AG09319 (cell line): ENCODE measurements at places on chromosomes 5 and 9.

- no peak for DNase-seq
These were observed 169.1 kb upstream of the CDH18 start for GRCh38 chr5:20157089-20157488.

DNA sequence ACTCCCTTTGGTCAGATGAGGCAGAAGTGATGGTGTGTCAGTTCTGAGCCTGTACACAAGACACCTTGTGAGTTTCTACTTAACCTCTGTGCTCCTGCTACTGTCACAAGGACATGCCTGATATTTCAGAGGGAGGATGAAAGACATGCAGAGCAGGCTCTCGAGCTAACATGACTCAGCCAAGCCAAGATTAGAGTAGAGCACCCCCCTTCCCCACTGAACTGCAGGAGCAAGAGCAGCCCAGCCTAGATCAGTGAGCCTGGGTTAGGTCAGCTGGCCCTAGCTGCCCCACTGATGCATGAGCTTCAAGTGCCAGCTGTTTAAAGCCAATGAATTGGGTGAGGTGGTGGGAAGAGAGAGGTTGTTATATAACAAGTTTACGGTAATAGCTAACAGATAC is 36.7 kb downstream of the BRINP1 start:
- DNase-seq: no peak

DNA sequence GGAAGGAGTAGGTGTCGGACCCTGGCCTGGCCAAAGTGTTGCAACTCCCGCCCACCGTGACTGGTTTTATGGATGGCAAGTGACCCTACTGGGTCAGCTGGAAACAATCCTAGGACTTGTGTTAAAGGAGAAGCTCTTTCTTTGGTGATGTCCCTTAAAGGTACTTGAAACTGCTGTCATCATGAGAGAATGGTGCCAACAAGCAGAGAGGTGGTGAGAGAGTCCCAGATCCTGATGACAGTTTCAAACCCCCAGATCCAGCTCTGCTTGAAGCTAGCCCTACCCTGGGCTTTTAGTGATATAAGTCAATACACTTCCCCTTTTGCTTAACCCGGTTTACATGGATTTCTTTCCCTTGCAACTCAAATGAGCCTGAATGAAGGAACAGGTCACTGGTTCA is 72.5 kb upstream of the UBTD2 start:
- no peak for DNase-seq

- no peak for DNase-seq
These were observed 8.9 kb downstream of the IPO11 start for GRCh38 chr5:62421414-62421813.

GRCh38 chr5:19208397-19208796 is 779.6 kb downstream of the CDH18 start:
- DNase-seq: no peak

- peak; percentile 96 for DNase-seq
These were observed 124.3 kb downstream of the SUSD1 start for GRCh38 chr9:112050544-112051475.

DNA sequence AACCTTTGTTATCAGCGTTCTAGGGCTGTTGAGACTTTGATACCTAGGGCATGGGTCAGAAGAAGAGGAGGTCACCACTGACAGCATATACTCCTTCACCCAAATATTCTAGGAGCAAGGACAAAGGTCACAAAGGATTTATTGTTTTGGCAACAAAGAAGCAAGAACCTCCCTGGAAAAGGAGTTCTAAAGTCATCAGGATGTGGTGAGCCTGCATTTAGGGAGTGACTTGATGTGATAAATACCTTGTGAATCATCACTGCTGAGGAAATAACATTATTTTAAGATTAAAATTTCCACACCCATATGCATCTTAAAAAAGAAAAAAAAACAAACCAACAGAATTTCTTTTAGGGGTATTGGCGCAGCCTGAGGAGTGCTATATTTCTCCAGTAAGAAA is 13.9 kb downstream of the IFNA1 start:
- no peak for DNase-seq

GRCh38 chr5:125317536-125317995 is 571.1 kb upstream of the ZNF608 start:
- no peak for DNase-seq

- no peak for DNase-seq
These were observed 147.8 kb downstream of the MAST4 start for GRCh38 chr5:66744040-66744439.

DNA sequence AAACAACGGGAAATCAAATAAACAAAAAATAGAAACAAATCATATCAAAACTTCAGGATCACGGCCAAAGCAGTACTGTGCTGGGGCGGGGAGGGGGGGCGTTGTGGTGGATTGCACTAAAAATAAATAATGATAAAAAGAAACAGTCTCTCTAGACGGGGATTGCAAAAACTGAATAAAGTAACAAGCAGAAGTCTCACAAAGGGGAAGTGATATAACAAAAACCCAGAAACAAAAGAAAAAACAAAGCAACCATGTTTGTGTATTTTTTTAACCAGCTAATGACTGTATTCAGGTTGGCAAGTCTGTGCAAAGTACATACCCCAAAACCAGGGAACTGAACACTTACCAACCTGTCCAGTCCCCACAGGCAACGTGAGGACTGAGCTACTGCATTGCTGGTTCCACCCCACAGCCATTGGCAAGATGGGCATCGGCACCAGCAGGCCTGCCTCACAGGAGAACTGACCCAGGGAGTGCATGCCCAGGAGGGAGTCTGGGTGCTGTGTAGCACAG is 24.1 kb downstream of the BICD2 start:
- no peak for DNase-seq

DNA sequence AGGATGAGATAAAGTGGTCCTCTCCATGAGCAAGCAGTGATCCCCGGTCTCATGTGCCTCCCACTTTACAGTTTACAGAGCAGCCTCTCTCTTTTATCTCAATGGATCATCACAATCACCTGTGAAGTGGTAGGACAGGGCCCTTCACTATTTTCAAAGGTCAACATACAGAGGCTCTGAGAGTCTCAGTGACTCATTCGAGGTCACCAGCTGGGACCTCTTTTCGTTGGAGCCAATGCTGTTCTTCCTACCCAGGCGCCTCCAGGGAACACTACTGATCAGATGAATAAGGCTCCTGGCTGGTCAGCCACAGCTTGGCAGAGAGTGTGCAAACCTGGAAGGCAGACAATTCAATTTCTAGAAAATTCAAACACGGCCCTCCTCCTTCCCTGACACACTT is 16.6 kb downstream of the GGTA1 start:
- no peak for DNase-seq

DNA sequence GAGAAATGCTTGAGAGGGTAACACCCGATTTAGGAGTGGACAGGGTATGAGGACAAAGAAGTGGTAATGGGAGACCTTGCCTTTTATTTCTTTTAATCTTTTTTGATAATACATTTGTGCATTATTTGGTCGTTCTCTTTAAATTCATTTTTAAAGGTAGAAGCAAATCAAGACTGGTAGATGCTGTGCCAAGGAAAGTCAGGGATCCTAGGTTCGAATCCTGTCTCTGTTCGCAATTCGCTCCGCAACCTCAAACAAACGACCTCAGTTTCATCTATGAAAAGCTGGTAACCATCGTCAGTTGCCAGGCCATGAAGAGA is 353 bp upstream of the TMED9 start:
- no peak for DNase-seq

DNA sequence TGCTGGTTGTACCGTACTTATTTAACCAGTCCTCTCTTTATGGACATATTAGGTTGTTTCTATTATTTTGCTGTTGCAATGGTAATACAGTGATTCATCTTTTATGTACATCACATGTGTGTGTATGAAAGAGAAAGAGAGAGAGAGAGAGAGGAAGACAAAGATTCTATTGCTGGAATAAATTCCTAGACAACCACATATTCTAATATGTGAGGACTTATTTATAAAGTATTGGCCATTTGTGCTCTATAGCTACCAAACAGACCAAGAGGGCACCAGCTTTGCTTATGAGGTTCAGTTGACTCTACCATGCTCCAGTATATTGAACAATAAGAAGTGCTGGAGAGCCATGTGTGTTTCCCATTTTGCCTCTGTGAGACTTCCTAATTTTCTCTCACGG is 513.5 kb downstream of the DMAC1 start:
- no peak for DNase-seq

GRCh38 chr5:173581408-173582215 is 34.8 kb downstream of the BOD1 start:
- no peak for DNase-seq

- no peak for DNase-seq
These were observed 447.8 kb downstream of the ENC1 start for GRCh38 chr5:74192606-74193299.

GRCh38 chr9:2284770-2285169 is 269.6 kb downstream of the SMARCA2 start:
- no peak for DNase-seq

- no peak for DNase-seq
These were observed 23.4 kb downstream of the SH3TC2 start for GRCh38 chr5:149039506-149039905.

DNA sequence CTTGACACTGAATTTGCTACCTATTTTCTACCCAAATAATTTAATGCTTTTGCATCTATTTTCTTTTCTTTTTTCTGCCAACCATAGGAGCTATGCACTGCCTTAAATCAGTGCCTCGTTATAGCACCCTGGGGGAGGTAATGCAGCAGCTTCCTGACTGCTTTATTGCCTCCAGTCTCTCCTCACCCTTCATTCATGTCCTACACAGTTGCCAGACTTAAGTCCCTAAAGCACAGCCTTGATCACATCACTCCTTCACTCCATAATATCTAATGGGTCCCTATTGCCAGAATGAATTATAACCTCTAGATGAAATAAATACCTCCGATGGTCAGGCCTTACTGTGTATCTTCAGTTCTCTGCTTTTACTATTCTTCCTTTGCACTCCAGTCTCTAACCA is 211.2 kb upstream of the GLRA1 start:
- no peak for DNase-seq

- DNase-seq: no peak
These were observed 327.5 kb downstream of the CAAP1 start for GRCh38 chr9:26565118-26565517.

DNA sequence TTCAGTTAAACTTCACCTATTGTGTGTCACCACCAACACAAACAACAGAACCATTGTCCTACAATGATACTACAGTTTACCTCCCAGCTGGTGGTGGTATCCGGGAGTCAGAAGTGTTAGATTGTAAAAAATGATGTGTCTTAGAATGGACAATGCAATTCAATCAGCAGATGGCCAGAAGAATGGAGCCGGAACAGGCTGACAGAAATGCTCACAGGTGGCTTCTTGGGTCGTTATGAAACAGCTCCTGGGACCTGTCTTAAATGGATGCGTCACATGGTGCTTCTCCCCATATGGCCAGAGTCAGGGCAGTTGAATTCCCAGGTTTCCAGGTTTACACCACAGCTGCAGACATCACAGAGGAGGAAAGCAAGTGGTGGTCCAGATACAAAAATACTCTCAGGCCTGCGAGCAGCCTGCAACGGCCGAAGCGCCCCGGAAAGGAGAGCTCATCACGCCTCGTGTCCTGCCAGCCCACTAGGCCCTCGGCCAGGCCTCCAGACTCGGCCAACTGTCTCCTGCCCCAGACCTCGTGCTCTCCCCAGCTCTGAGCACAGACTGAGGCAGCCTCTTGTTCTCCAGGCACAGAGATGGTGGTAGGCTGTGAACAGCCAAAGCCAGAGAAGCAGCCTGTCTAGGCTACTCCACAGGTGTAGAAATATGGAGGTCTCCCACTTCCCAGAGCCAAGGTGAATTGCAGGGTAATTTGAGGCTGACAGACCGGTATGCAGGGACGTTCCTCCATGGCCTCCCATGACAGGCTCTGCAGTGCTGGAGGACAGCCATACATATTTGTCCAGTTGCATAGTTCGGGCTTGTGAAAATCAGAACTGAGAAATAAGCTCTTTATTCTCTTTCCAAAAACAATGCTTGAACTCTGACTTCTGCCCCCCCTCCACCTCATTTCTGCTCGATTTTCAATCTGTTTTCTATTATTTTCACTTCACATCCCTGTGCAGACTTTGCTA is 98.5 kb upstream of the SPATA31C2 start:
- peak; percentile 39 for DNase-seq

DNA sequence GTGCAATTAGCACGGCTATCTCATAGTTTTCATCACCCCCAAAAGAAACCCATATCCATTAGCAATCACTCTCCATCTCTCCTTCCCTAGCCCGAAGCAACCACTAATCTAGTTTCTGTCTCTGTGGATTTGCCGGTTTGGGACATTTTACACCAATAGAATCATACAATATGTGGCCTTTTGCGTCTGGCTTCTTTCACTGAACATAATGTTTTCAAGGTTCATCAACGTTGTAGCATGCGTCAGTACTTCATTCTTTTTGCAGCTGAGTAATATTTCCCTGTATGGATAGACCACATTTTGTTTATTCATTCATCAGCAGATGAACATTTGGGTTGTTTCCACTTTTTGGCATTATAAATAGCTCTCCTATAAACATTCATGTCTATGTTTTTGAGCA is 75.4 kb upstream of the TBC1D2 start:
- peak; percentile 73 for DNase-seq

- no peak for DNase-seq
These were observed 9.8 kb downstream of the SECISBP2 start for GRCh38 chr9:89328064-89328463.

DNA sequence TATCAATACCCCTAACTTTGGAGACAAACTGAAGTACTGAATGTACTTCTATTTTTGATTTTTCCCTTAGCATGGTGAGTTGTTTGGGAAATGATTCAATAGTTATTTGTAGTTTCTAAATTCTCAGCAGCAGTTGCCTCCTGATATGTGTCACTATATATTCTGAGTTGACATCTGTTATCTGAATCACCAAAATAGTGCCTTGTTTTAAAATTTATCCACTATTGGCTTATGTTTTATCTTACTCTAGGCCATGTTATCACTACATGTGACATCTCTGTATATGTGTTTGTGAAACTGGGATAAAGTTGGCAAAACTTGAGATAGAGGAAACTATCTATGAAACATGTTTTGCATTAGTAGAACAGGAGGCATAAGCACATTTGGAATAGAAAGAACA is 317.6 kb downstream of the TLE4 start:
- DNase-seq: no peak

DNA sequence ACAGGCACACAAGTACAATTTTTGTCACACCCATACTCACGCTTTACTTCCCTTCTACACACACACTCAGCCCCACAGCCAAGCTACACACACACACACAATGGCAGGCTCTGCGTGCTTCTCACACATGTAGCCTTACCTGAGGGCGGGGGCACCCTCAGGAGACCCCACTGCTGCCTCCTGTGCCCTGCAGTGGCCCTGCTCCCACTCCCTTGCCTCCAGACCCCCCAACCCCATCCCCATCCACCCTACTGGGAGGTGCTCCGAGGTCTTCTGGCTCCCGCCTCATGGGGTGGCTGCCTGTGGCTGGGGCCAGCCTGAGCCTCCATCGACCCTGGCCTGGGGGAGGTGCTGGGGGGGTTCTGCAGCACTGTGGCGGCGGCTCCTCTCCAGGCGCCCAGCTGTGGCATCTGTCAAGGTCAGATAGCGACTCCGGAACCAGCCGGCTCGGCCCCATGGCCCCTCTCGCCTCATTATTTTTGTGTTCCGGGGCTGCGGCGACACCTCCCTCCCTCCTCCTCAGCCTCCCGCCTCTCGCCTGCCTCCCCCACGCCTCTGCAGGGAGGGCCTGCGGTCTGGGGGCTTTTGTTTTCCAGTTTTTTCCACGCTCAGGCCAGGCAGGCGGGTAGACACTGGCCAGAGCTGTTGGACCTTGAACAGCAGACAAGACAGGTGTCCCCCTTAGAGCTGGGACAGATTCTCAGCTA is 21.7 kb downstream of the CXXC5 start:
- DNase-seq: no peak

- no peak for DNase-seq
These were observed 195.9 kb upstream of the TRIM32 start for GRCh38 chr9:116491219-116491618.
